ENCODE measurements at places on chromosomes 16 and 17.

DNA sequence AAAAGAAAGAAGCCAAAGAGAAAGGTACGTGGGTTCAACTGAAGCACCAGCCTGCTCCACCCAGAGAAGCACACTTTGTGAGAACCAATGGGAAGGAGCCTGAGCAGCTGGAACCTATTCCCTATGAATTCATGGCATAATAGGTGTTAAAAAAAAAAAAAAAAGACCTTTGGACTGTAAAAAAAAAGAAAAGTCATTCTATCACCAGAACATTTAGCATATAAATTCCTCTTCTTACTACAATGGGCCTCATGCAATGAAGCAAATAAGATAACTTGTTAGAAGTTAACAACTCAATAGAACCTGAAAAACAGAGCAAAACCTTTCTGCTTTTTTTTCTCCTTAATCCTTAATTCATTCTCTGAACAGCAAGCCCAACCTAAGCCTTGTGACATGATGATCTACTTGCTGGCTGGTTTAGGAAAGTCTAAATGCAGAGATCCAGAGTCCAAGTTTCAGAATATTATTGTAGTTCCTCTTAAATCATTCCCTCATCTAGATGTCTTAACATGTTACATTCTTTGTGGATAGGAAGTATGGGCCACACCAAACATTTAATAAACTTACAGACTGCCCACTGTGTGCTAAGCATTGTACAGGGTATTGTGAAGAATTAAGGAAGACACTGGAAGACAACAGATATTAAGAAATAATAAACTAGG is 45.4 kb downstream of the BRCA1 start:
- no peak for DNase-seq

- DNase-seq, result no peak
Observed at GRCh38 chr17:16294560-16294959, 58.7 kb downstream of the CENPV start.

- DNase-seq, result no peak
Observed at GRCh38 chr17:17722906-17723353, 41.7 kb downstream of the RAI1 start.

GRCh38 chr16:9821970-9822369 is 360.3 kb downstream of the GRIN2A start:
- DNase-seq, result no peak

- DNase-seq, result no peak
Observed at GRCh38 chr17:76734080-76734840, 2.9 kb downstream of the SRSF2 start.

- no peak for DNase-seq
Observed at GRCh38 chr17:17474341-17474740, 2.5 kb upstream of the MED9 start.

- no peak for DNase-seq
Observed at GRCh38 chr16:23900480-23901177, 64.8 kb downstream of the PRKCB start.

GRCh38 chr17:64599187-64599676 is 62.9 kb downstream of the SMURF2 start:
- DNase-seq, result peak; percentile 31

DNA sequence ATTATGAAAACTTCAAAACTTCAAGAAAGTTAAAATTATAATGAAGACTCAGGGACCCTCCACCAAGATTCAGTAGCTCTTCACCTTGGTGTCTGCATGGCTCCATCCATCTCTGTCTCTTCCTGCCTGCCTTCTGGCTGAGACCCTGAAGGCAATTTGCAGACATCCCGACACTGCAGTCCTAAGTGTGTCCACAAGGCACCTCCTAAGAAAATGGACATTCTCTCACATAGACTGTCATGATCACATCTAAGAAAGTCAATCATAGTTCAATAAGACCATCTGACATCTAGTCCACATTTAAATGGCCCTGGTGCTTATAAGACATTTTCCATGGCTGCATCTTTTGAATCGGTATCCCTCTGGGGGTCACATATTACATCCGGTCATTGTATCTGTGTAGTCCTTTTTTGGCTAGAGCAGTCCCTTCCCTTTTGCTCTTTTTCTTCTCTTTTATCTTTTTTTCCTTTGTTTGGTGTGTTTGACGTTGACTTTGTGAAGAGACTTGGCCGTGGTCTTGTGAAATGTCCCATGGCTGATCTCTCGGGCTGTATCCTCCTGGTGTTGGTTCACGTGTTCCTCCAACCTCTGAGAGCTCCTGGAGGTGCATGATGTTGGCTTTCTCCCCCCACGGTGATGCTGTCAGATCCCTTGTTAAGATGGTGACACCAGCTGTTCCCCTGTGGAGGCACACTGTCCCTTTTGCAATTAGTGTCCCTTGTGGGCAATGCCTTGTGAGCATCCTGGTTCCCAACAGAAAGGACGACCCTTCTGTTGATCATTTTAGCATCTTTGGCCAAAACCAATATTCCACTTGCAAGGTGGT is 5.0 kb upstream of the TNFRSF13B start:
- no peak for DNase-seq

- no peak for DNase-seq
Observed at GRCh38 chr17:83072600-83073358, 6.6 kb upstream of the METRNL start.

GRCh38 chr17:45248132-45248957 is 13.5 kb downstream of the SPATA32 start:
- peak; percentile 43 for DNase-seq

DNA sequence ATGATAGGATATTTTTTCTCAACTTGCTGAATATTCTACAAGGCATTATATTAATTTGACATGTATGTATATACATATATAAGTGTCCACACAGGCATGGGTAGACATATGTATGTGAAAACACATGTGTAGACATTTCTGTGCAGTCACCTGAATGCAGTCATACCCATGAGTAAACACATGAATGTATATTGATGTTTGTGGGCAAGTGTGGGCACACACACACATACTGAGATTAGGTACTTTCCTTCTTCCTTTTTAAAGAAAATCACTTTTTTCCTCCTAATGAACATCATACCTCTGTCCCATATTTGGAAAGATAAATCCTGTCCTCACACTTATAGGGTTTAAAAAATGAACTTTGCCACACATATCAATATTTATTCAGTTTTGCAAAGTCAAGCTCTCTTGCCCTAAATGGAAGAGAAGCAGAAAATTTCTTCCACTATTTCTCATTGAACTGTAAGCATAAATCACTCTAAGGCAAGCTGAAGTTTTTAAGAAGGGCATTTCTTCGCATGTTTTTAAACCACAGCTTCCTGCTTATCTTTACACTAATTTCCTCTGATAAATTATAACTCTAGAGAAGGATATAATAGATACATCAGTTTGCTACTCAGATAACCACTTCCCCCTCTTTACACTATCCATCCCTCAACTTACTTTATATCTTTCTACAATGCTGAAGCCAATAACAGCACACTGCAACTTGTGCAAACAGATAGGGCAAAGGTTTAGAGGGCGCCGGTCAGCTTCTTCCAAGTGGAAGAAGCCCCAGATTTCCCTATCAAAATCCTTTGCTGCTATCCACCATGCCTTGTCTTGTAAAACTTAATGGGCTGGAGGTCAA is 49.6 kb upstream of the LRRC37A3 start:
- DNase-seq, result no peak
